ENCODE measurements at places on chromosomes 5 and 9.

- H3K4me3 ChIP-seq, result no peak overlapping the region
- no peaks in the 10 kb centered on the region for H3K27me3 ChIP-seq
- peaks cover 13% of the 10 kb centered on the region for H3K4me1 ChIP-seq
- DNase-seq, result no peak
- H3K36me3 ChIP-seq, result peaks cover 7% of the 10 kb centered on the region
- no peak overlapping the region for H3K27ac ChIP-seq
These were observed 40.4 kb downstream of the FER start for GRCh38 chr5:108788142-108788541.

- peak overlapping the region; percentile 42 for H3K27ac ChIP-seq
- H3K27me3 ChIP-seq, result peaks cover 31% of the 10 kb centered on the region
- H3K4me3 ChIP-seq, result peak overlapping the region; percentile 2
These were observed 309.1 kb downstream of the ADAMTS6 start for GRCh38 chr5:65172486-65173129.

DNA sequence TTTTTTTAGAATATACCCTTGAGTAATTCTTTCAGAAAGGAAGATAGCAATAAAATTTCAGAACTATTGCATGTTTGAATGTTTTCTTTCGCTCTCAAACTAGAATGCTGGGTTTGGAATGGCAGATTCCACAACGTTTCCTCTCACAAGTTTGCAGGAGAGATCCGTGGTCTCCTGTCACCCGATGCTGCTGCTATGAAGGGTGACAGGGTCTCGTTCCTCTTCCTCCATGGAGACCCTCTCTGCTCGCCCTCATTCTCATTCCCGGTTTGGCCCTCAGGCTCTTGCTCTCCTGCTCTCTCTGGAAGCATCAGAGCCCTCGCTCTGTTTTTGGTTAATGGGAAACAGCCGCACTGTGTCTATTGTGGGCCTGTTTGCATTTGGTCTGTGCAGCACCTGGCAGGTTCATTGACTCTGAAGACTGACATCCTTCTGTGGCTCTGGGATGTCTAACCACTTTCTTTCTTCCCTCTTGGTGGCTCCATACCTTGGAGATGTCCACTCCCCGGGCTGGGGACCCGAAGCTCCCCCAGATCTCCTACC, 12.6 kb upstream of the FAM163B start:
- peaks cover 3% of the 10 kb centered on the region for H3K36me3 ChIP-seq
- no peak for DNase-seq
- peaks cover 33% of the 10 kb centered on the region for H3K4me1 ChIP-seq
- no peak overlapping the region for H3K4me3 ChIP-seq
- no peak overlapping the region for H3K27ac ChIP-seq
- H3K27me3 ChIP-seq, result no peaks in the 10 kb centered on the region

DNA sequence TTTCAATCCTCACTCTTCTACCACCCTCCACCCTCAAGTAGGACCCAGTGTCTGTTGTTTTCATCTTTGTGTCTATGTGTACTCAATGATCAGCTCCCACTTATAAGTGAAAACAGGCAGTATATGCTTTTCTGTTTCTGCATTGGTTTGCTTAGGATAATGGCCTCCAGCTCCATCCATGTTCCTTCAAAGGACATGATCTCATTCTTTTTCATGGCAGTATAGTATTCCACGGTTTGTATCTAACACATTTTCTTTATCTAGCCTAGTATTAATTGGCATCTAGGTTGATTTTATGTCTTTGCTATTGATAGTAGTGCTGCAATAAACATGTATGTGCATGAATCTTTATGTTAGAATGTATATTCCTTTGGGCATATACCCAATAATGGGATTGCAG, 259.8 kb upstream of the KIF2A start:
- no peak for DNase-seq
- H3K4me3 ChIP-seq, result no peak overlapping the region
- no peaks in the 10 kb centered on the region for H3K4me1 ChIP-seq
- H3K36me3 ChIP-seq, result no peaks in the 10 kb centered on the region

- H3K4me1 ChIP-seq, result no peaks in the 10 kb centered on the region
- peaks cover 4% of the 10 kb centered on the region for H3K36me3 ChIP-seq
- H3K27ac ChIP-seq, result no peak overlapping the region
- no peak for DNase-seq
These were observed 786 bp downstream of the PCDHB3 start for GRCh38 chr5:141101059-141101458.

- peaks cover 6% of the 10 kb centered on the region for H3K27me3 ChIP-seq
- no peak overlapping the region for H3K27ac ChIP-seq
- H3K4me1 ChIP-seq, result no peaks in the 10 kb centered on the region
- no peak overlapping the region for H3K4me3 ChIP-seq
These were observed 87.7 kb downstream of the NSUN2 start for GRCh38 chr5:6545036-6545693.

- no peak overlapping the region for H3K27ac ChIP-seq
- H3K27me3 ChIP-seq, result peaks cover 29% of the 10 kb centered on the region
- no peak for DNase-seq
- H3K36me3 ChIP-seq, result no peaks in the 10 kb centered on the region
- H3K4me3 ChIP-seq, result no peak overlapping the region
- H3K4me1 ChIP-seq, result no peaks in the 10 kb centered on the region
These were observed 88.7 kb upstream of the PHF24 start for GRCh38 chr9:34869390-34869789.

- no peak overlapping the region for H3K27ac ChIP-seq
- no peaks in the 10 kb centered on the region for H3K27me3 ChIP-seq
- peaks cover 16% of the 10 kb centered on the region for H3K4me1 ChIP-seq
These were observed 70.7 kb downstream of the GCNT1 start for GRCh38 chr9:76529653-76530052.

DNA sequence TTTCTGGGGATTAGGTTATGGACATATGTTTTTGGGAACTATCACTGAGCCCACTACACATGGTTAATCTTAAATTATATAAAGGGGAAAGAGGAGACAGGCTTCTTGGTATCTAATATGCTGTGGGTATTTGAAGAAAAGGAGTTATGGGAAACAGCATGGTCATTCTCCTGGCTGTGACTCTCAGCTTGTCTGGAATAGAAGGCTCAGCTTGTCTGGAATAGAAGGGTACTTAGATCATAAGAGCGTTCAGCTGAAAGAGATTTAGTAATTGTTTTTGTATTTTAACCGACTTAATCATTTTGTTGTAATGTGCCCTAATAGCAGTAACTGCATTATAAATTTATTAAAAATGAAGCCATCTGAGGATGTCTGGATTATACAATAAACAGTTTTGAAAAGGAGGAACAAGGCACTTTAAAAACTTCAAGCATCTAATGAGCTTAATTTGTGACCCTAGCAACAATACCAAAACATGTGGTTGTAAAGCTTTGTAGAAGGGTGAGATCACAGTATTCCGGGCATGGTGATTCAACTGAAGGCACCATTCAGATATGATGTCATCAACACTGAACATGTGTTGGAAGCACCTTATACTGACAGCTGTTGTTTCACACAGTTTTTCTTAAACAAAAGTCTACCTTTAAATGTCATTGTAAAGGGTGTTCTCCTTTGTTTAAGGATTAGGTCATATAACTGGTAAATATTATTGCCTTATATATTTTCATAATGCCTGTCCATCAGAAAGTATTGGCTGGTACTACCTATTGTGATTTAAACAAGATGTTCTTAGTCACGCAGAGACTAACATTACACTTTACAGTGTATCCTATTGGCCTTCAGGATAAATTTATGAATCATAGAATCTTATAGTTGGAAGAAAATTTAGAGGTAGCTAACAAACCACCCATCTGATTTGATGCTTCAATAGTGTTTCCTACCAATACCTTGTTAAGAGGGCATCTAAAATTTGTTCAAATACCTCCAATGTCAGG, 2174.1 kb upstream of the WWC1 start:
- no peaks in the 10 kb centered on the region for H3K27me3 ChIP-seq
- DNase-seq, result no peak
- H3K4me3 ChIP-seq, result no peak overlapping the region
- no peak overlapping the region for H3K27ac ChIP-seq
- H3K4me1 ChIP-seq, result no peaks in the 10 kb centered on the region

GRCh38 chr5:124289130-124289529, 457.3 kb downstream of the ZNF608 start:
- no peak for DNase-seq
- no peaks in the 10 kb centered on the region for H3K4me1 ChIP-seq
- no peaks in the 10 kb centered on the region for H3K27me3 ChIP-seq

DNA sequence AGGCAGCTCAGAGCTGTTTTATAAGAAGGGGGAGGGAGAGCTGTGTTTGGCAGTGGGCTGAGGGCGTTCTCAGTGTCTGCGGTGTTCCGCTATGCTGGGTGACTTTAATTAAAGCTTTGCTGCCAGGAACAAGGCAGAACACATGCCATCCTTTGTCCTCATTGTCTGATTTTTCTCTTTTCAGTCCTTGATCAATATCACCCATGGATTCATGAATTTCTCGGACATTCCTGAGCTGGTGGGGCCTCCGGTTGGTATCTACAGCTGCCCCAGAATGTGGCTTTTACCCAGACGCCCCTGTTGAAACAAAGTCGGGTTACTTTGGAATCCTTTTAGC, 66.5 kb upstream of the TGFBR1 start:
- DNase-seq, result no peak
- no peaks in the 10 kb centered on the region for H3K36me3 ChIP-seq
- no peak overlapping the region for H3K27ac ChIP-seq
- no peaks in the 10 kb centered on the region for H3K27me3 ChIP-seq
- no peak overlapping the region for H3K4me3 ChIP-seq
- H3K4me1 ChIP-seq, result peaks cover 39% of the 10 kb centered on the region

DNA sequence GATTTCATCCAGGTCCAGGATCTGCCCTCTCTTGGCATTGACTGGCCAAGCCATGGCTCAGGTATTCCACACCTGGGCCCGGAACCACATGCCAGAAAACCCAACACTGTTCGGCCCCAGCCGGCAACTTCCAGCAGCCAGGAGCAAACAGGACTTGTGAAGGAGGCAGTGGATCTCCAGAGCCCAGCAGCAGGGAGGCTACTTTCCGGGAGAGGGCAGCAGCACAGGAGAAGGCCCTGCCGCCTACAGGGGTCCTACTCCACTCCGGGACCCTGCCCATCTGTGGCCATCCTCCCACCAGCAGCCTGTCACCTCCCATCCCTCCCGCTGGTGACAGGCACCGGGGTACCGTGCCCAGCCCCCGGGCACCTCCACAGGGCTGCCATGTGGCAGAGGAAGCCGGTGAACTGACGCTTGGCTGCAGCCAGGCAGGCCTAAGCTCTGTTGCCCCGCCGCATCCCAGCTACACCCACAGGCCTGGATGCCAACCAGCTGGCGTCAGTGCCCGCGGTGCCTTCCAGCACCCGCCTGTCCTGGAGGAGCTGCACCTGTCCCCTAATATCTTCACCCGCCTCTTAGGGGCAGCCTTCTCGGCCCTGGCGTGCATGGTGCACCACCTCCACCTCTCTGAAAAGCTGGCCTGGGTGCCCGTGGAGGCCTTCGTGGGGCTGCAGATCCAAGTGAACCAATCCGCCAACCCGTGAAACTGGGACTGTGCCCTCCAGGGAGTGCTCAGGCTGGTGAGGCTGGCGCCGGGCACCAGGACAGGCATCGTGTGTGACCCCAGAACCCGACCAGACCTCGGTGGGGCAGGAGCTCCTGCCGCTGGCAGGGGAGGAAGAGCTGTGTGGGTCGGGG, 18.9 kb upstream of the SLC30A5 start:
- H3K4me1 ChIP-seq, result peaks cover 6% of the 10 kb centered on the region
- H3K4me3 ChIP-seq, result no peak overlapping the region
- H3K36me3 ChIP-seq, result no peaks in the 10 kb centered on the region

DNA sequence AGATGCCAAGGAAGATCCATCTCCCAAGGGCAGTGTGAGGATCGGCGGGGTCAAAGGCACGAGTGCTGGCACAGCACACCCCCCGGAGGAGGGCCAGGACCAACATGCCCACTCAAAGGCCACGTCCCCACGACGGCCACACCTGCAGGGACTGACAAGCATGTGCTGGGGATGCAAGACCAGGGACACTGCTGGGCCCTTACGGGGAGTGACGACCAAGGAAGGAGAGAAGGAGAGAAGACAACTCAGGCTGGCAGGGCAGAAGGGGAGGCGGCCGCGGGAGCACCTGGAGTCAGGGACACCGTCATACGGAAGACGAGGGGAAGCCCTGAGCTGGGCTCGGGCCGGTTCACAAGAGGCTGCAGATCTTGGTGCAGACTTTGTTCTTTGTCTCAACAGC, 10.4 kb downstream of the QSOX2 start:
- DNase-seq, result no peak
- peak overlapping the region; percentile 24 for H3K4me3 ChIP-seq
- peaks cover 32% of the 10 kb centered on the region for H3K4me1 ChIP-seq
- peaks cover 5% of the 10 kb centered on the region for H3K36me3 ChIP-seq
- no peaks in the 10 kb centered on the region for H3K27me3 ChIP-seq

GRCh38 chr9:133533857-133534256, 647 bp upstream of the ADAMTSL2 start:
- peaks cover 11% of the 10 kb centered on the region for H3K4me1 ChIP-seq
- peaks cover 12% of the 10 kb centered on the region for H3K27me3 ChIP-seq
- no peaks in the 10 kb centered on the region for H3K36me3 ChIP-seq
- H3K4me3 ChIP-seq, result peak overlapping the region; percentile 15
- no peak for DNase-seq

DNA sequence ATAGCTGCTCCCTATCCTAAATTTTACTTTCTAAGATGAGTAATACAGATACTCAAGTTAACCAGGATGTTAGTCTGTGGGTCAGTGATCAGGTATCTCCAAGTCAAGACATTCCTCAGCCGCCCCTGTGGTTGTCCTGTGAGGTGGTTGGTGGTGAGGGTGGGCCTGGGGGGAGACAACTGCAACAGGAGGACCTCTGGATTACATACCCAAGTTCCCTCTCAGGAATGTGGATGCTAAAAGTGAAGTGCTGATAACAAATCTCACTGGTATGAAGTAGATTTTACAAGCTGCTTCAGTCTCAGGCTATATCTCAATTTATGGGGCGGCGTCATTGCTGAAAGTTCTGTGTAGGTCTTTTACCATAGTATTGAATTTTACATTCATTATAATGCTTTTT, 38.3 kb downstream of the SLC1A3 start:
- H3K36me3 ChIP-seq, result no peaks in the 10 kb centered on the region
- no peak overlapping the region for H3K27ac ChIP-seq
- no peak overlapping the region for H3K4me3 ChIP-seq
- H3K4me1 ChIP-seq, result no peaks in the 10 kb centered on the region
- DNase-seq, result no peak
- peaks cover 26% of the 10 kb centered on the region for H3K27me3 ChIP-seq

DNA sequence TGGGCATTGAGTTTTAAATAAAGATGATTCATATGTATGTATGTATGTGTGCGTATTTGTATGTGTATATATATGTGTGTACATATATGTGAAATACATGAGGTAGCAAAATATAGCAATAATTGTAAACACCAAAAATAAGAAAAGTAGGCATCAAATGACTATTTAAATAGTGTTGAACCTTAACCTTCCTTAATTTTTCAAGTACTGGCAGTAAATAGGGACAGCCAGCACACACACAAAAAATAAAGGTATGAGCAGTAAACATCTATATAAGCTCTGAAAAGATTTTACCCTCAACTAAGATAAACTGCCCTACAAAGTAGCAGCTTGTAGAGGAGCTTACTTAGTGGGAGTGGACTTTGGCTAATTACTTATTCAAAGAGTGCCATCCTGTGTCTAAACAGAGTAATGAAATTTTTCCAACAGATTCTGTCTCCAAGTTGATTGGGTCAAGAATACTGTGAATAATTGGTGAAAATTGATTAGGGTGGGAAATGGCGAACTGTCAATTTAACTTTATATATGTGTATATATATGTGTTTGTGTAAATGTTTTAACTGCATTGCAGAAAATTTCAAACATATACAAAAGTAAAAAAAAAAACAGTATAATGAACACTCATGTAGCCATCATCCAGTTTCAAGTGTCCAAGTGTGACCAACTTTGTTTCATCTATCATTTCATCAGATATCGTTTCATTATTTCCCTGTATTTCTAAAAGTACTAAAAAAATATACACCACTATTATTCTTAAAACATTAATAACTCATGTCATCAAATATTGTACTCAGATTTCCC, 2.0 kb upstream of the ADAMTS6 start:
- DNase-seq, result no peak
- peaks cover 15% of the 10 kb centered on the region for H3K4me1 ChIP-seq
- peak overlapping the region; percentile 93 for H3K27ac ChIP-seq
